ENCODE measurements at places on chromosomes 6 and 20.

GRCh38 chr20:60038400-60039008 is 80.3 kb downstream of the CDH26 start:
- DNase-seq = no peak

DNA sequence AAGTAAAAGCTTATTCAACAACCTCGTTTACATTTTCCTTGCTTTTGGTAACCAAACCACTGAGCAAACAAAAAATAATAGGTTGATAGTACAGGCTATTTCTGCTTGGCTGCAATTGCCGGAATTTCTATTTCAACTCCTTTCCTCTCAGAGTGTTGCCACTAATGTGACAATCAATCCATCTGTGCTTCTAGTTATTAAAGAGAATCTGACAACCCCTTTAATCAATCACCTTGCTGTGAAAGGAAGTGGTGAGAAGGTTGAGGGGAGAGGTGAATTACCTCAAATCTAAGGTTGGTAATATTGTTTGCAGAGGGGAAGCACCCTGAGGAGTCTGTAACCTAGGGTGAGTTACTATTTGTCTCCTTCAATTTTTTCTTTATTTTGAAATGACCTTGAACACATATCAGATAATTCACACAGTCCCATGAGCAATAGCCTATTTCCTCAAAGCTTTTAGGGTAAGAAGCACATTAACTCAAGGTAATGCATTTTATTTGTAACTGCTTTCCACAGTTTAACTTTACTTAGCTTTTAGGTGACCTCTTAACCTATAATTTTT is 603.4 kb downstream of the MMUT start:
- no peak for DNase-seq

DNA sequence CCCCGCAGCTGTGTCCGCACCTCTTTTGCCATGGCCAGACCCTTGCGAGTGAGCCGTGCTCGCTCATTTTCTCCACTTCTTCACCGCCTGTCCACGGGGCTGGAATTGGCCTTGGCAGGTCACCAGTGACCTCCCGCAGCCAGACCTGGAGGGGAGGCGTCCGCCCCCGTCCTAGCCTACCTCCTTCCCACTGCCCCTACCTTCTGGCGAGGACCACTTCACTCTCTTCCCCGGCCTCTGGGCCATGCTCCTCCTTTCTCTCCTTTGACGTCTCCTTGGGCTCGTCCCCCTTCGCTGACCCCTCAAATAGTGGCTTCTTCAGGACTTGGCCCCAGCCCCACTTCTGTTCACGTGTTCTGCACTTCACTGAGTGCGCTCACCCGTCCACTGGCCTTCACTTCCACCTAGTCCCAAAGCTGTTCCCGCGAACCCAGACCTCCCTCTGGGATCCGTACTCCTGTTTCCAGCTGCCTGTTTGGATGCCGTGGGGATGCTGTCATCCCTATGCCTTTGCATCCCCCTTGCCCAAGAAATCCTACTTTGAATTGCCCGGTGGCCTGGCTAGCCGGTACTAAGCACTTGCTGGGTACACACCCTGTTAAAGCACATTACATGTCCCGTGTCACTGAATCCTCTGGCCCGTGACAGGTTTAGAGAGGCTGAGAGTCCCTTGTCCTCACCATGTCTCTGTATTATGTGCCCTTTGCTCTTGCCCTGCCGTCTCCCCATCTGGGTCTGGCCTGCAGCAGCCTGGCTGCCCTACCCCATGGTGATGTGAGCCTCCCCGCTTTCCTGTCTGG is 33.0 kb downstream of the SPATA2 start:
- no peak for DNase-seq

- no peak for DNase-seq
Observed at GRCh38 chr6:36187446-36187845, 9.1 kb upstream of the BRPF3 start.

DNA sequence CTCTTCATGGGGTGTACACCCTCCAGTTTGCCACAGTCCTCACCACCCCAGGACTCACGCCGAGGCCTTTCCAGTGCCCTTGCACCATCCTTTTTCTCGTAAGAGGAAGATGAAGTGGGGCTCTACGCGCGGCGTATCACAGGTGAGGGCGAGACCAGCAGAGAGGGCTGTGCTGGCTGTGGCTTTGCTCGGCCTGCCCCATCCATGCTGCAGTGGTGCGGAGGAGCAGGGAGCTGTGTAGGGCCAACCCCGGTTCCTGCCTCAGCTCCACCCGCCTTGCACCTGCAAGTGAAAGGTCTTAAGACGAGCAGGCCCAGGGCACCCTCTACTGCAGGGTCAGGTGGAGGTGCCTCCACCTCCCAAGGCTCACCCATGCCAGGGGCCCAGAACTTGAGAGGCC is 24.1 kb downstream of the RBCK1 start:
- DNase-seq = no peak

GRCh38 chr20:62638055-62638570 is 4.2 kb upstream of the SLCO4A1 start:
- DNase-seq = no peak

GRCh38 chr20:53020376-53020775 is 48.2 kb downstream of the TSHZ2 start:
- no peak for DNase-seq

GRCh38 chr6:108712946-108713345 is 135.3 kb upstream of the ARMC2 start:
- DNase-seq = no peak

Measured in T-helper 17 cell (primary cell).